Kidney (tissue), 22 donors: ENCODE measurements at places on chromosomes 13 and 19.

- no peak overlapping the region for H3K4me3 ChIP-seq
- no peaks in the 10 kb centered on the region for H3K4me1 ChIP-seq
- no peak overlapping the region for H3K27ac ChIP-seq
- H3K36me3 ChIP-seq = no peaks in the 10 kb centered on the region
- H3K27me3 ChIP-seq = no peaks in the 10 kb centered on the region
- DNase-seq = no peak
Observed at GRCh38 chr13:92716749-92717148, 509.9 kb upstream of the GPC6 start.

GRCh38 chr19:55347442-55348009 lies 7.0 kb downstream of the COX6B2 start:
- no peaks in the 10 kb centered on the region for H3K4me1 ChIP-seq
- H3K36me3 ChIP-seq = no peaks in the 10 kb centered on the region
- no peak overlapping the region for H3K4me3 ChIP-seq
- no peak overlapping the region for H3K27ac ChIP-seq

DNA sequence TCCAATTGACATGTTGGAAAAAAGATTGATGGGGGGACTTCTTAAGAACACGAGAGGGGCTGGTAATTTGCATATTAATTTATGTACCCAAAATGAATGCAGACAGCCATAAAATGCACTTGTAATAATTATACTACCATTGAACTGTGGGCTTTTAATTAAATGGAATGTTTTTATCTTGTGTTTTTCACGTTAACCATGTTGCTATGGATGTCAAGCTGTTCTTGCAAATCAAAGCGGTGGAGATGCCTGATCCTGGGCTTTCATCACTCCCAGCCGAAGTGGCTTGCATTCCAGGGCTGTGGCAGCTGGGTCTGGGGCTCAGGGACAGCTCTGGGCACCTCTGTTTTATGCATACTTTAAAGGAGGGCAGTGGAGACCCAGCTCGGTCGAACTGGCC lies 179.4 kb upstream of the TMTC4 start:
- no peak overlapping the region for H3K27ac ChIP-seq
- no peak for DNase-seq
- H3K4me3 ChIP-seq = no peak overlapping the region
- no peaks in the 10 kb centered on the region for H3K36me3 ChIP-seq

- H3K27ac ChIP-seq = no peak overlapping the region
- H3K4me3 ChIP-seq = no peak overlapping the region
- H3K36me3 ChIP-seq = no peaks in the 10 kb centered on the region
- no peaks in the 10 kb centered on the region for H3K4me1 ChIP-seq
- H3K27me3 ChIP-seq = no peaks in the 10 kb centered on the region
- no peak for DNase-seq
Observed at GRCh38 chr13:62193919-62194318, 778.3 kb upstream of the PCDH20 start.

GRCh38 chr13:48232420-48233045 lies 473 bp upstream of the ITM2B start:
- DNase-seq = peak; percentile 57
- peak overlapping the region; percentile 57 for H3K4me3 ChIP-seq
- H3K27ac ChIP-seq = peak overlapping the region; percentile 82
- H3K4me1 ChIP-seq = peaks cover 11% of the 10 kb centered on the region

DNA sequence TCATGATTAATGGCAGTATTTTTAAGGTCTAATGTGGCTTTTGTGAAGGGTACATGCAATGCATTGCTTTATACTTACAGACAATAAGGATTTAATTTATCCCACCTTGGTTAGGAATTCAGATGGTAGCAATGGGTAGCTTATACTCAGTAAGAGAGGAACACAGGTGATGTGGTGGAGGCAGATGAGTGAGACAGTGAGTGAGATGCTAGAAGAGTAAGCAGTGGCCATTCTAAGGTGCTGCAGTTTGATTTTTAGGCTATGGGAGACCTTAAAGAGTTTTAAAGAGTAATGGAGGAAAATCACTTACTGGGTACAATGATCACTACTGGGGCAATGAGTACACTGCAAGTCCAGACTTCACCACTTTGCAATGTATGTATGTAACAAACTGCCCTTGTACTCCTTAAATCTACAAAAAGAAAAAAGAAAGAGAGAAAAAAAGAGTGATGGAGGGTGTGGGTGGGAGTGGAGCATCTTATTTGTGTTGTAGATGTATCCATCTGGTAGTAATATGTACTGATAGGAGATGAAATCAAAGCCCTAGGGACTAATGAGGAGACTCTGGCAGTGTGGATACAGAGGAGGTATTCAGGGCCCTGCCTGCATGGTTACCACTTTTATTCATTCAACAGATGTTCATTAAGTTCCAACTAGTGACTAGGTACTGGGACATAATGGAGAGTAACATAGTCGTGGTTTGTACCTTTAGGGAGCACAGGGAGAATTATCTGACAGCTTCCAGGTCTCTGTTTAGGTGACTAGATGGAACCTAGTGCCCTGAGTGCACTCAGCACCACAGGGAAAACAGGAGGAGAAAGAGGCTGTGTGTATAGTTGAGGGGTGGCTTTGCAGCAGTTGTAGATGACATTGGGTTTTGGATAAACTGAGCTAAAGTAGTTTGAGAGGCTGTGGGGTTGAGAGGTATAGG lies 99.0 kb downstream of the GPC6 start:
- no peak overlapping the region for H3K4me3 ChIP-seq
- no peaks in the 10 kb centered on the region for H3K4me1 ChIP-seq
- no peak for DNase-seq

- no peaks in the 10 kb centered on the region for H3K27me3 ChIP-seq
- H3K36me3 ChIP-seq = no peaks in the 10 kb centered on the region
- DNase-seq = no peak
- no peak overlapping the region for H3K4me3 ChIP-seq
Observed at GRCh38 chr13:112453207-112453829, 77.2 kb downstream of the SPACA7 start.

DNA sequence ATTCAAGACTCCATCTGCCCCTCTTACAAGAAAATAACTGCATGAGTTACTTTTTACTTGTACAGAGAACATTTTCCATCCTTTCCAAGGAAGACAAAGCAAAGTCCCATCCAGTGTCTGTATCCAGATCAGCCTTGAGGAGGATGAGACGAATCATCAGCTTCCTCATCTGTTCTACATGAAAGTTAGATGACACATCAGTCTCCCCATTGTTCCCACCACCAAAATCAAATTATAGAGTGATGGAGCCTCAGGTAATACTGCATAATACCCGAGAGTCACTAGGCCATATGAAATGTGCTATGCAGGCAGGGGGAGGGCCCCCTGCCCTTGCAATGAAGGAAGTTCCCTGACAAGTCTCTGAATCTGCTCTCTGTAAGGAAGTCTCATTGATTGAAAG lies 1244.6 kb upstream of the SLC10A2 start:
- no peak overlapping the region for H3K27ac ChIP-seq
- H3K36me3 ChIP-seq = no peaks in the 10 kb centered on the region
- DNase-seq = no peak
- H3K4me1 ChIP-seq = no peaks in the 10 kb centered on the region
- no peaks in the 10 kb centered on the region for H3K27me3 ChIP-seq

DNA sequence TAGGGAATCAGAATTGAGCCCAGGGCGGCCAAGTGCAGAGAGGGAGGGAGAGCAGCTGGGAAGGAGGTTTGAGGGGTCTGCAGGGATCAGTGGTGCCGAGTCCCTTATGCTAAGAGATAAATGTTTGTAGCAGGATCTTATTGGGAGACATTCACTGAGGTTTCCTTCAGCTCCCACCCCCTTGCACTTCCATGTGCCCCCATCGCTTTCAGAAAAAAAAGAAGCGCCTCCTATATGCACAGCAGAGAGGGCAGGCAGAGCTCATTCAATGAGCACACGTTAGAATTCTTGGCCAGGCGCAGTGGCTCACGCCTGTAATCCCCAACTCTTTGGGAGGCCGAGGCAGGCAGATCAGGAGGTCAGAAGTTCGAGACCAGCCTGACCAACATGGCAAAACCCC lies 28.0 kb downstream of the CYP4F2 start:
- no peaks in the 10 kb centered on the region for H3K4me1 ChIP-seq
- H3K4me3 ChIP-seq = no peak overlapping the region
- no peaks in the 10 kb centered on the region for H3K27me3 ChIP-seq
- no peak for DNase-seq
- H3K36me3 ChIP-seq = no peaks in the 10 kb centered on the region
- no peak overlapping the region for H3K27ac ChIP-seq

- no peak for DNase-seq
- no peaks in the 10 kb centered on the region for H3K27me3 ChIP-seq
- peak overlapping the region; percentile 11 for H3K27ac ChIP-seq
- H3K4me3 ChIP-seq = no peak overlapping the region
Observed at GRCh38 chr19:14114439-14114838, 3.1 kb downstream of the PRKACA start.

GRCh38 chr13:49400755-49401659 lies 42.9 kb downstream of the CAB39L start:
- no peak for DNase-seq
- peak overlapping the region; percentile 68 for H3K4me3 ChIP-seq
- no peaks in the 10 kb centered on the region for H3K36me3 ChIP-seq
- H3K27me3 ChIP-seq = no peaks in the 10 kb centered on the region

DNA sequence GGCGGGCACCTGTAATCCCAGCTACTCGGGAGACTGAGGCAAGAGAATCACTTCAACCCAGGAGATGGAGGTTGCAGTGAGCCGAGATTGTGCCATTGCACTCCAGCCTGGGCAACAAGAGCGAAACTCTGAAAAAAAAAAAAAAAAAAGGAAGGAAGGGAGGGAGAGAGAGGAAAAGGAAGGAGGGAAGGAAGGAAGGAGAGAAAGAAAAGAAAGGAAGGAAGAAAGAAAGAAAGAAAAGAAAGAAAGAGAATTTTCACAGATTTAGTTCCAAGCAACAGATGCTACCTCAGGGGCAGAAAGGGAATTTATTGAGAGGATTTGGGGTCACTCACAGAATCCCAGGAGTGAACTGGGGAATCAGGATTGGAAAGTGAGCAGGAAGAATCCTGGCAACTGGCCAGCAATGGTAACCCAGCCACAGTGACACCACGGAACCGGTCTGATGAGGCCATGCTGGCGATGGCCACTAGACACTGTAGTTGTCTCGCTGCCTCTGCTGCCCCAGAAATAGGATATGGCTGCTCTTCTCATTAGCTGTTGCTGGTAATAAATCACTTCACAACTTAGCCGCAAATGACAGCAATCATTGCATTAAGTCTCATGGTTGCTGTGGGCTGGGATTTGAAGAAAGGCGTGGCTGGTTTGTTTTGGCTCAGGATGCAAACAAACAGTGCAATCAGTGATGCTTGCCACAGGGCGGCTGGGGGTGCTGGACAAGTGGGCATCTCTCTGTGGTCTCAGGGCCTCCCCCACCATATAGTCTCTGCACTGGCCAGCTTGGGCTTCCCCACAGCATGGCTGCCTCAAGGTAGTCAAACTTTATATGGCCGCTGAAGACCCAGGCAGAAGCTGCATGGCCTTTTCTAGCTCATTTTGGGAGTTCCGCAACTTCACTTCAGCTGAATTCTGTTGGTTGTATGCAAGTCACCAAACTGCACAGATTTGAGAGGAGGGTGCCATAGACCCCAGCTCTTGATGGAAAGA lies 5.2 kb upstream of the BCAM start:
- H3K27ac ChIP-seq = no peak overlapping the region
- DNase-seq = peak; percentile 24
- H3K4me1 ChIP-seq = no peaks in the 10 kb centered on the region
- no peak overlapping the region for H3K4me3 ChIP-seq
- no peaks in the 10 kb centered on the region for H3K27me3 ChIP-seq
- no peaks in the 10 kb centered on the region for H3K36me3 ChIP-seq

- no peak for DNase-seq
- no peak overlapping the region for H3K4me3 ChIP-seq
- no peak overlapping the region for H3K27ac ChIP-seq
- H3K27me3 ChIP-seq = no peaks in the 10 kb centered on the region
- H3K36me3 ChIP-seq = no peaks in the 10 kb centered on the region
Observed at GRCh38 chr19:43148233-43148632, 38.1 kb downstream of the PSG5 start.

GRCh38 chr13:66958611-66959010 lies 271.5 kb downstream of the PCDH9 start:
- no peaks in the 10 kb centered on the region for H3K27me3 ChIP-seq
- H3K36me3 ChIP-seq = no peaks in the 10 kb centered on the region
- no peak overlapping the region for H3K27ac ChIP-seq
- H3K4me3 ChIP-seq = no peak overlapping the region

- DNase-seq = no peak
- no peak overlapping the region for H3K4me3 ChIP-seq
- peaks cover 3% of the 10 kb centered on the region for H3K27me3 ChIP-seq
- no peaks in the 10 kb centered on the region for H3K4me1 ChIP-seq
- H3K36me3 ChIP-seq = peaks cover 3% of the 10 kb centered on the region
- H3K27ac ChIP-seq = no peak overlapping the region
Observed at GRCh38 chr19:45954156-45954555, 19.5 kb downstream of the NOVA2 start.

DNA sequence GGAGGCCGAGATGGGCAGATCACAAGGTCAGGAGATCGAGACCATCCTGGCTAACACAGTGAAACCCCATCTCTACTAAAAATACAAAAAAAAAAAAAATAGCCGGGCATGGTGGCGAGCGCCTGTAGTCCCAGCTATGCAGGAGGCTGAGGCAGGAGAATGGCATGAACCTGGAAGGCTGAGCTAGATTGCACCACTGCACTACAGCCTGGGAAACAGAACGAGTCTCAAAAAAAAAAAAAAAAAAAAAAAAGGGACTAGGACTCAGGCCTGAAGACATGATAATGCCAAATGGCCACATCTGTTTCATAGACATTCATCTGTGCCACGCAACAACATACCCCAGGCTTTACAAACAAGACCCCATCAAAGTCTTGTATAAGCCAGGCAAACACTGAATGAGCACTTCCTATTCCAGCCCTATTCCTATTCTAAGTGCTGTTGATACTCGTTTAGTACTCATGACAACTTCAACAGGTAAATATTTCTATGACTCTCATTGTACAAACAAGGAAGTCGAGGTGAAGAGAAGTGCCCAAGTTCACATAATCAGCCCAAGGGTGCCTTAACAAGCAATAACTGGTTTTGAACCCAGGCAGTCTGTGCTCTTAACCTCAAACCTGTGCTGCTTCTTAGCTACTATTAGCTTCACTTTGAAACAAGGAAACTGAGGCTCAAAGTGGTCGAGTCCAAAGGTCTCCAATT lies 1.7 kb downstream of the B9D2 start:
- H3K27me3 ChIP-seq = no peaks in the 10 kb centered on the region
- no peak for DNase-seq
- H3K4me3 ChIP-seq = no peak overlapping the region
- H3K36me3 ChIP-seq = no peaks in the 10 kb centered on the region
- no peak overlapping the region for H3K27ac ChIP-seq

GRCh38 chr13:48251611-48252081 lies 18.6 kb downstream of the ITM2B start:
- H3K4me3 ChIP-seq = no peak overlapping the region
- DNase-seq = no peak
- H3K27ac ChIP-seq = no peak overlapping the region
- H3K36me3 ChIP-seq = peaks cover 10% of the 10 kb centered on the region
- H3K4me1 ChIP-seq = peaks cover 18% of the 10 kb centered on the region

GRCh38 chr19:7348587-7349230 lies at the start of gene ARHGEF18:
Gene ARHGEF18 (plus strand): TSS chr19:7348937. CDS start chr19:7362891, 13,954 bp downstream.
- no peak for DNase-seq
- H3K36me3 ChIP-seq = no peaks in the 10 kb centered on the region
- no peaks in the 10 kb centered on the region for H3K4me1 ChIP-seq
- no peaks in the 10 kb centered on the region for H3K27me3 ChIP-seq
